ENCODE measurements at places on chromosomes 4 and X.

- no peak for DNase-seq
Observed at GRCh38 chrX:12060489-12061260, 77.6 kb upstream of the FRMPD4 start.

DNA sequence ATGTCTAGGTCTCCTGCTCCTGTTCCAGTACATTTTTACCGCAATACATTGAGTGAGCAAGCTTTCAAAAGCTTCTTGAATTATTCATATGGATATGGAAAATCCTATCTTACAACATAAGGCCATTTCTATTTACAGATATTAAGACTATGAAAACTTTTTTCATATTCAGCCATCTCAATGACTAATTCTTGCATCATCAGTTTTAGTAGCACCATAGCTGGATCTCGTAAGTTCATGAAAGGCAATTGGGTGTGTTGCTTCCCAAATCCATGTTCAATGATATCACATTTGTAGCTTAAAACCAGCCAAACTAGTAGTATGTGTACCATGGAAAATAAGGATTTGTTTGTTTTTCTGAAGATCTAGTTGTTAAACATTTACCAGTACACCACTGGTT, 118.3 kb upstream of the GABRA2 start:
- DNase-seq: no peak

DNA sequence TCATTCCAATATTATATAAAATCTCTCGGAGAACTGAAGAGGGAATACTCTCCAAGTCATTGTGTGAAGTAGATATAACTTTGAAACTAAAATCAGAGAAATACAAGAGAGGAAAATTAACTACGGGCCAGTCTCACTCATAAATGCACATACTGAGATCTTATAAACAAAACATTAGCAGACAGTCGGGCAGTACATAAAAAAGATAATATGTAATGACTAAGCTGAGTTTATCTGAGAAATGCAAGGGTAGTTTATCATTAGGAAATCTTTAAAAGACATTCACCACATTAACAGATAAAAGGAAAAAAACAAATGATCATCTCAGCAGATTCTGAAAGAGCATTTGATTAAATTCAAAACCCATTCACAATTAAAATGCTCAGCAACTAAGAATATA, 116.7 kb downstream of the NYX start:
- DNase-seq: no peak

DNA sequence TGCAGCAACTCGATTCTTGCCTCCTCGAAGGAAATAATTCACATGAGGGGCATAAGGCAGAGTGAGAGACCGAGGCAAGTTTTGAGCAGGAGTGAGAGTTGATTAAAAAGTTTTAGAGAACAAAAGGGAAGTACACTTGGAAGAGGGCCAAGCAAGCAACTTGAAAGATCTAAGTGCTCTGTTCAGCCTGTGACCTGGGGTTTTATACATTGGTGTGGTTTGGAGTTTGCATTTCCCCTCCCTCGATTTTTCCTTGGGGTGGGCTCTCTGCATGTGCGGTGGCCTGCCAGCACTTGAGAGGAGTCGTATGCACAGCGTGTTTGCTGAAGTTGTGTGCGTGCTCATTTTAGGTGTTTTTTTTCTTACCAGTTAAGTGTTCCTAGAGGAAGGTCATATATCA, 356.4 kb downstream of the KLHL4 start:
- no peak for DNase-seq

- DNase-seq: no peak
Observed at GRCh38 chrX:101171883-101172400, 47.6 kb upstream of the DRP2 start.

- DNase-seq: no peak
Observed at GRCh38 chr4:111399623-111400022, 745.6 kb upstream of the FAM241A start.

DNA sequence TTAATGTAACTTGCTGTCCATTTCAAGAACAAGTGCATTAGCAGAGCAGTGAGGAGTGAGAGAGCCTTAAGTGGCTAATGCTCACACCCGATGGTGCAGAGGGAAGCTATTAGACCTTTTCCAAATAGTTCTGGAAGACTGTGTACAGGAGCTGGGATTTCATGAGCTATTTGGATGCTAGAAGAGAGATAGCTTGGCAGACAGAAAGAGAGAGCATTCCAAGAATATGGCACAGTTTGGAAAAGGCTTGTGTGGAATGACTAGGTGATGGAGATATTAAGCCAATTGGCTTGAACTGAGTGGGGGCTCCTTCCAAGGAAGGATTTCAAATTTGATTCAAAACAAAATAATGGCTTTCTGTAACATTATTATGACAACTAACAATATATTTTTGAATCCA, 1097.2 kb upstream of the TENM3 start:
- DNase-seq: no peak

- no peak for DNase-seq
Observed at GRCh38 chrX:259692-260355, 21.4 kb upstream of the PLCXD1 start.

DNA sequence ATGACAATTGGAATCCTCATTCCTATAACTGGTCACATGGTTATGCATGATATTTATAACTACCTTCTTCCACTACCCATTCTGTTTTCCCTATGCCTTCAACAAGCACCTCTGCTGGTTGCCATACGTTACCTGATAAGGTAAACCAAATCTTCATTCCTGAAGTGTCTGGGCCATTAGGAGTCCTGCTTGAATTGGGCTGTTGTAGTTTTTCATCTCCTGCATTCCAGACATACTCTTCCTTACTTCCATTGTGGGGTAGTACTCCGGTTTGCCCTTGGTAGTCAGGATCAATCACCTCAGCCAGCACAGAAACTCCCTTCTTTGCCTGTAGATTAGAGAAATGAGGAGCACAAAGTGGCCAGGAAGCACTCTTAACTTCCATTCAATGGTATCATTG, 109.1 kb upstream of the LANCL3 start:
- no peak for DNase-seq

- DNase-seq: no peak
Observed at GRCh38 chr4:146709956-146710355, 71.3 kb downstream of the POU4F2 start.

DNA sequence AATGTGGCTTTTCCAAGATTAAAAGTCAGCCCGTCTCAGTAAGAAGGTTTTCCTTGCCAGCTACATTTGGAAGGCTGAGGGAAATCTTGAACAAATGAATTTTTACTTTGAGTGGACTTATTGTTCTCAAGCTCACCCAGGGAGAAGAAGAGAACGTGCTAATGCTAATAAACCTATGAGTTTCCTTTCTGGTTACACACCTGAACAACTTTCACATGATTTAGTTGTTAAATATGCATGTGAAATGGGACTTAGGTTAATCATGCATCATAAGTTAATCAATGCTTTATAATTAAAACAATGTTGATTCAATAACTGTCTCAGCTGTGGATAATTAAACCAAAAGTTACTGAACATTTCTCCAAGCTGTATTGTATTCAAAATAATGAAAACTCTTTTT, 33.9 kb downstream of the DIPK2B start:
- DNase-seq: no peak

- no peak for DNase-seq
Observed at GRCh38 chr4:179797738-179798137, 2355.5 kb upstream of the AGA start.

- DNase-seq: no peak
Observed at GRCh38 chr4:99724067-99724466, 66.4 kb upstream of the C4orf54 start.

DNA sequence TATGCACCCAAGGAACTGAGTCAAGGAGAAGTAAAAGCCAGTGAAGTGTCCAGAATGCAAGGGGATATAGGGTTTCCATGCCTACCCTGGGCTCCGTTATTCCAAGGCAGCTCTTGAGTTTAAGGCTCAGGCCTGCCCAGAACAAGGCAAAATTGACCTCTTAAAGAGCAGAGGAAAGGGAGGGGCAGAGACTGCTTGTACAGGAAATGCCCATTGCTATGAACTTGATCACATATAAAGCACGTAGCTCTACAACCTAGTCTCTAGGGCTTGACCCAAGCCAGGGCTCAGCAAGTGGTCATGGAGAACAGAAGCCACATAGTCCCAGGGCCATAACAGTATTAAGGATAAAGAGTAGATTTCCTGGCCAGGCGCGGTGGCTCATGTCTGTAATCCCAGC, 58.2 kb upstream of the MSN start:
- no peak for DNase-seq

GRCh38 chr4:182862921-182863320, 54.3 kb downstream of the DCTD start:
- DNase-seq: no peak

GRCh38 chrX:18692541-18692940, 14.9 kb upstream of the PPEF1 start:
- no peak for DNase-seq

DNA sequence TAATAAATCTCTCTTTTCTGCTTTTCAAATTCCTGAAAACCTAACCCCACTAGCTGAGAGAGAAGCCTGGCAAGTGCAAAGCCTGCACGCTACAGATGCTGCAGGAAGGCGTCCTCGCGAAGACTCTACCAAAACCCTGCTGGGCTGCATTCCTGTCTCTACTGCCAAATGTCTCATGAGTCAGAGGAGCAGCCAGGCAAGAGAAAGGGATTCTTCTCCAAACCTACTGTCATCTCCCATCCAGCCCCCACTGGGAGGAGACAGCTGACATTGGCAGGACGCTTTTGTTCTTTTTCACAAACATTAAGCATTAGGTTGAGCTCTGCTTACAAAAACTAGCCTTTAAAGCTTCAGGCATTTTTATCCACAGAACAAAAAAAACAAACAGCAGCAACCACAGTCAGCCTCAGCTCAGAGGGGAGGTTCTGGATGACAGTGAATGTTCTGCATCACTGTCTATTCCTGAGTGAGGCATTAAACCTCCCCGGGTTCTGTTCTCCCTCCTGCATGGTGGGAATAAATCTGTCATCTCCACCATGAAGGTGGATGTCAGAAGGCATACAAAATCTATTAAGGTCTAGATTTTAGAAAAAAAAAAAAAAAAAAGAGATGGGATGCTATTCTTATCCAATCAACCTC, 18.0 kb downstream of the CRMP1 start:
- no peak for DNase-seq

GRCh38 chr4:108371282-108371681, 202.6 kb upstream of the LEF1 start:
- DNase-seq: no peak

DNA sequence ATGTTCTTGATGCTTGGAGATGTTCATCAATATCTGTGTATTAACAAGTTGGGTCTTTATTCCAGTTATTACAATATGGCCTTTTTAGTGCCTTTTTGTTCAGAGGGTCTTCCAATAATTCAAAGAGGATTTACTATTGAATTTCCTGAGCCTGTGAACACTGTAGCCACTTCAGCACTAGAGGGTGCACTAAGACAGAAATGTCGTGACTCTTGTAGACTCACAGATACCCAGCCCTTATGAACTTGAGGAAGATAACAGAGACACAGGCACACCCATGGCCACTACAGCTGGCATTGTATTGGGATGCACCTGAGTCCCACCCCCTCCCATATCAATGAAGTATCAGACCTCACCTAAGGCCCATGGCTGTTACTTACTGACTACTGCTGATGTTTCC, 54.4 kb upstream of the ACTRT1 start:
- DNase-seq: no peak

DNA sequence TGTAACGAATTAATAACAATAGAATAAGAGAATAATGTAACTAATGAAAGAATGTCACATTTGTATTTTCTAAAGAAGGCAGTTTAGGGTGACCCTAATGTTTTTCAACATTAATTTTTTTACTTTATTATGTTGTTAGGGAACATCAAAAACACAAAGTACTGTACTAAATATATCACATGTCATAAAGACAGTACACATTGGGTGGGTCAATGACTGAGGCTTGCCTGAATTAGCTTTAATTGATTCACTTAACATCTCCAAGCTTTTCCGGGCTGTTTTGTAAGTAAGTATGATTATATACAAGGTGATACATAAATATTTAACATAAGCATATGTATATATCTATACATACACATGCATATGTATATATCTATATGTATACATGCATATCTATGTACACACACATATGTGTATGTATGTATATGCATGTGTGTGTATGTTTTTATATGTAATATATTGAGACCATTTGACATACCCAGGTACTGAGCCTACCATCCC, 43.4 kb upstream of the KLF3 start:
- DNase-seq: no peak

- DNase-seq: no peak
Observed at GRCh38 chrX:136211766-136212556, 39.2 kb downstream of the MAP7D3 start.

- no peak for DNase-seq
Observed at GRCh38 chr4:134540588-134540987, 339.0 kb upstream of the PABPC4L start.

DNA sequence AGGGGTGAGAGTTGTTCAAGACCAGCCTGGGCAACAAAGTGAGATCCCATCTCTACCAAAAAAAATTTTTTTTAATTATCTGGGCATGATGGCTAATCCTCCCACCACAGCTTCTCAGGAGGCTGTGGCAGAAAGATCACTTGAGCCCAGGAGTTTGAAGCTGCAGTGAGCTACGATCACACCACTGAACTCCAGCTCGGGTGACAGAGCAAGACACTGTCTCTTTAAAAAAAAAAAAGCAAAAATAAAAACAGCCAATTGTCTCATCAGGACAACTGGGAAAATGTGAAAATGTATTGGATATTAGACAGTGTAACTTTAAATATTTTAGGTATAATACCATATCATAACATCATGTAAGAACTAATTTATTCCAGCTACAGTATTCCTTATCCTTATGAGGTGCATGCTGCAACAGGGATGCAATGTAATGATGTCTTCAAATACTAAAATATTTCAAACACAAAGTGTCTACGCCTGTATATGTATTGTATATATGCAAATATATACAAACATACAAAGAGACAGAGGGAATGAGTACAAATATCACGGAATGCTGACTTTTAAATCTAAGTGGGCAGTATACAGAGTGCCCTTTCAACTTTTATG, 17.2 kb downstream of the FAM13A start:
- no peak for DNase-seq

DNA sequence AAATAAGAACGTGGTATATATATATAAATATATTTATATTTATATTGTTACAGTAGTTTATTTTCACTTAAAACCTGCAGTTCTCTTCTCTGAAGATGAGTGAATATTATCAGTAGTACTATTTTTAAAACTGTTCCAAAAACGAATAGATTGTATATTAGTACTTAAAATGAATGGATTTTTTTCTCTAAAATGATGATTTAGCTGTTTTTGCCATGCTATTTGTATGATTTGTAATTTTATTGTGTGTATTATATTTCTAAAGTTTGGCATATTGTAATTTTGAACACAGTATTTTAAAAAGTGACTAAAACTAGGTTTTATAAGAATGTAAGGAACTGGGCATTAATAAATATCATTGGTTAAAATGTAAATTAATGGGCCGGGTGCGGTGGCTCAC, 22.0 kb downstream of the TRAPPC11 start:
- no peak for DNase-seq

DNA sequence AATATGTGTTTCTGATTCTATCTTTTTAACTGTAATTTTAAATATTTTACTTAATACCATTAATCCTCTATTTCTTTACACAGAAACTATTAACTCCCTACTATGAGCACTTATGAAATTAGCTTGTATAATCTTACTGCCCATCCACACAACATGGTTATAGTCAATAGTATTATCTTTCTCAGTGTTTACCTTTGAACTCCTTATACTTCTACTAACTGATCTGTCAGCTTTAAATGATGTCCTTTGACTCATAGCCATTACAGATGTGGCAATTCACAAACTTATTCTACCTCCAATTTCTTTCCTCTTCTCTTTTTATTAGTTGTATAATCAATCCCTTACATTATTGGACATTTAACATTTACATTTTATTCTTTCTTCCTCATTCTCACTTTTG, 5.5 kb downstream of the SEC31A start:
- DNase-seq: no peak

Measured in activated CD4-positive, alpha-beta T cell treated with anti-CD3 and anti-CD28 coated beads for 48 hours (primary cell).